ENCODE measurements at places on chromosomes 5 and 9. TPM values are rescaled to one million over a fixed set of nuclear protein-coding genes. Genes with fewer than 3 reads are reported as not detected.

The SOHLH1 gene
- not detected for total RNA-seq

The SAXO1 gene
- total RNA-seq: under 0.01 TPM

The MATR3 gene
- total RNA-seq: 367 TPM

The CDKN2A gene
- 17.5 TPM for total RNA-seq

All from IMR-90 (cell line).